SJCRH30 (cell line): ENCODE measurements at places on chromosomes 12 and 14.

DNA sequence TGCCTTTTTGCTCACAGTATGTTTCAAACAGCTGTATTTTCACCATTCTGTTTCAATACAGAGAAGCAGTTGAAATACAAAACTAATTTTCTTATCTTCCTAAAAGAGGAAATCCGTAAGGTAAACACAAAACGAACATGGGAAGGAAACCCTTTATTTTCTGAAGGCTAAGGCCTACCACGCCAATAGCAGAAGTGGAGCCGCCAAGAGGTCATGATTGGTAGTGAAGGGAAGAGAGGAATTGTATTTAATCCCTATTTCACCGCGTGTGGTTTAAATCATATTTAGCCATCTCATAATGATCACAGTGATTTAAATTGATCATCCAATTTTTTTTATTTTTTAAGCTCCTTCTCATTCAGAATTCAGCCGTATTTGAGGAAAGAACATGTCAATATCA lies 398.2 kb downstream of the PRKD1 start:
- DNase-seq = peak; percentile 58

DNA sequence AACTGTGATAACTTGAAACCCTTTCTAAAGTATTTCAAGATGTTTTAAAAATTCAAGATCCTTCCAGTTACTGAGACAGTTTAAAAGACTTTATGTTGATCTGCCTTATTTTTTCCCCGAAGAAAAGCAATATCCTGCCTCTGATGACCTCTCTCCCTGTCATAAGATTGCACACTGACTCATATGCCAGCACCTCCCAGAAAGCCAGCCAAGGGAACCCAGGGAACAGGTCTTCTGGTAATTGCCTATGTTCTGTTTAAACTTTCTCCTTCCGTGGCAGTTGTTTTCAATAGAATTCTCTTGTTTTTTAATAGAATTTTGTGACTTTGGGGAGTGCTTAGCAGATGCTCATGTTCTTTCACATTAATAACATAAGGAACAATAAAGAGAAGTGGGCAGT lies 300.2 kb upstream of the PRKD1 start:
- DNase-seq = no peak

DNA sequence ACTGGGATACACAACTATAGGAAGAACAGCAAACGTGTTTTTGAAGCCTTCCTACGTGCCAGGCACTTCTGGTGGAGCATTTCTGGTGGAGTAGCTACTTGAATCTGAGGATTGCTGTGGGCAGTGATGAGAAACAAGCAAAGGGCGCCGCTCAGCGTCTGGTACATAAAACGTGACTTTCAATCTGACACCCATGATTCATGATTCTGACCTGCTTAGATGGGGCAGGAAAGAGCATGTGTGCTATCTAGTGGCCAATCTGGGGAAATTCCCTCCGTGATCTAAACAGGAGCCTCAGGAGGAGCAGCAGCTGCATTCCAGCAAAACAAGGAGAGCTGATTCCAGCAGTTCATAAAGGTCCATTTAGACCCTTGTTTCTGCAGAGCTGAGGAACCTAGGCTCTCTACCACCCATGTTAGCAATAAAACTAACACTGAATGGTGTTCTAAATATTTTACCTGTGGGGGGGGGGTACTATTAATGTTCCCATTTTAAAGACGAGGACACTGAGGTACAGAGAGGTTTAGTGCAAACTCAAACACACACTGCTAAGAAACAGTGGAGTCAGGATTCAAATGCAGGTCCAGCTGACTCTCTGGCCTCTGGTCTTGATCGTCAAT lies 37.8 kb downstream of the PAH start:
- DNase-seq = peak; percentile 54

DNA sequence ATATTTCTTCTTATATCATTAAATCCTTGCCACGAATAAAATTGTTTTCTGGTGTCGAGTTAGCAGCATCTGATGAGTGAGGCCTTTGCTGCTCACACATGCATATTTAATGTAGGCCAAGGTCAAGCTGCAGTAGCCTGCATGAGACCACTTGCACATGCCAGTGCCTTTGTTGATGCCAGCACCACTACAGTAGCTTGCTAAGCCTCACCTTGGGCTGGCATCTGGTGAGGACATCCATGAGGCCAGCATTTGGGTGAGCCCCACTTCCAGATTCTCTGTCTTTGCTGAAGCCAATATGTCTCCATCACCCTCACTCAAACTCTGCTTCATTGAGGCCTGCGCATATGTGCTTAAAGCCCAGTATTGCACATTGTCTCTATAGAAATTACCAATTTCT lies 8.0 kb downstream of the CCDC59 start:
- no peak for DNase-seq

DNA sequence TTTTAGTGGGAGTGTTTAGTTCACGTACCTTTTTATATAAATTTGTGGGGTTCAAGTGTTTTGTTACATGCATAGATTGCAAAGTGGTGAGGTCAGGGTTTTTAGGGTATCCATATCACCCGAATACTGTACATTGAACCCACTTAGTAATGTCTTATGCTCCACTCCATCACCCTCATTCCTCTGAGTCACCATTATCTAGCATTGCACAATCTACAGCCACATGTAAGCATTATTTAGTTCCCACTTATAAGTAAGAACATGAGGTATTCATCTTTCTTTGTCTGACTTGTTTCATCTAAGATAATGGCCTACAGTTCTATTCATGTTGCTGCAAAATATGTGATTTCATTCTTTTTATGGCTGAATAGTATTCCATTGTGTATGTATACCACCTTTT lies 583.7 kb upstream of the LRFN5 start:
- DNase-seq = no peak

DNA sequence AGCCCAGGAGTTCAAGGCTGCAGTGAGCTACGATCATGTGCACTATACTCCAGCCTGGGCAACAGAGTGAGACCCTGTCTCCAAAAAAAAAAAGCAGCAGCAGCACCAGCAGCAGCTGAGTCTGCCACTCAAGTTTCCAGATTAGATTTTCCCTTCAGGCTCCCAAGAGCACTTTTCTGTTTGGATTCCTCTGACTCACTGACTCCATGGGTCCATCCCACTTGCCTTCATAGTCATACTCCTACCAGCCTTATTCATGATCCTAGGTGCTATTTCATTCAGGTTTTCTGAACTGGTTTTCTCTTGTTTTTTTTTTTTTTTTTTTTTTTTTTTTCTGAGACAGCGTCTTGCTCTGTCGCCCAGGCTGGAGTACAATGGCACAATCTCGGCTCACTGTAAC lies 6.8 kb upstream of the TWF1 start:
- DNase-seq = peak; percentile 41
